Esophagus (tissue), 2 donors: ENCODE measurements at places on chromosomes 1 and 21. TPM values are rescaled to one million over a fixed set of nuclear protein-coding genes. Genes with fewer than 3 reads are reported as not detected.

The CHI3L2 gene
- 0.28 TPM for polyA plus RNA-seq

The PFDN2 gene
- 116 TPM for polyA plus RNA-seq

The FMOD gene
- polyA plus RNA-seq: 1.7 TPM

The PGBD2 gene
- 3.8 TPM for polyA plus RNA-seq

The OLFML3 gene
- 6.7 TPM for polyA plus RNA-seq

The C1orf105 gene
- not detected for polyA plus RNA-seq

The C21orf91 gene
- polyA plus RNA-seq: 4.8 TPM

The DMRTA2 gene
- 0.98 TPM for polyA plus RNA-seq

The PAPPA2 gene
- under 0.01 TPM for polyA plus RNA-seq

The RPE65 gene
- polyA plus RNA-seq: not detected

The LAX1 gene
- 0.16 TPM for polyA plus RNA-seq

The RIPK4 gene
- polyA plus RNA-seq: 51.7 TPM

The ACOT11 gene
- polyA plus RNA-seq: 13.0 TPM

The TMEM200B gene
- polyA plus RNA-seq: 3.9 TPM

The CATSPERE gene
- 0.39 TPM for polyA plus RNA-seq

The OXCT2 gene
- 0.28 TPM for polyA plus RNA-seq

The KRTAP13-4 gene
- polyA plus RNA-seq: not detected

The TRIM62 gene
- 4.6 TPM for polyA plus RNA-seq
